Renal cortex interstitium (tissue), 15 donors: ENCODE measurements at places on chromosomes 1 and 21. TPM values are rescaled to one million over a fixed set of nuclear protein-coding genes. Genes with fewer than 3 reads are reported as not detected.

Gene IKBKE
- polyA plus RNA-seq: 5.7 TPM

Gene EDARADD
- 9.0 TPM for polyA plus RNA-seq

Gene CD48
- 1.5 TPM for polyA plus RNA-seq

DNA sequence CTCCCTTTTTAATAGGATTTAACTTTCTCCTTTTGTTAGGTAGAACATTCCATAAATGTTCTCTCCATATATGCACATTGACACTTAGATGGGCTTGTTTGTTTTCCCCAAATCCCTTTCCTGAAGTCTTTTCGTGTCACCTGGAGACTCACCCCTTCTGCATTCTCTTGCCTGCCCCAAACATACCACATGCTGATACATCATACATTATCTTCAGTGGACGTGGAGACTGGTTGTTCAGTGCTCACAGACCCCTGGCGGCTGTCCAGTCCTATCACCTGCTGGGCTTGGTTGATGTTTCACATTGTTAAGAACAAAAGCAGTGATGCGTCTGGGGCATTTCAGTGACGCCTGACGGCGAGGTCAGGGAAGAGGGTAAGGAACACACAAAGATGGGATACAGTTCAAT is 22.2 kb downstream of the FMOD start:
- no peak for DNase-seq

DNA sequence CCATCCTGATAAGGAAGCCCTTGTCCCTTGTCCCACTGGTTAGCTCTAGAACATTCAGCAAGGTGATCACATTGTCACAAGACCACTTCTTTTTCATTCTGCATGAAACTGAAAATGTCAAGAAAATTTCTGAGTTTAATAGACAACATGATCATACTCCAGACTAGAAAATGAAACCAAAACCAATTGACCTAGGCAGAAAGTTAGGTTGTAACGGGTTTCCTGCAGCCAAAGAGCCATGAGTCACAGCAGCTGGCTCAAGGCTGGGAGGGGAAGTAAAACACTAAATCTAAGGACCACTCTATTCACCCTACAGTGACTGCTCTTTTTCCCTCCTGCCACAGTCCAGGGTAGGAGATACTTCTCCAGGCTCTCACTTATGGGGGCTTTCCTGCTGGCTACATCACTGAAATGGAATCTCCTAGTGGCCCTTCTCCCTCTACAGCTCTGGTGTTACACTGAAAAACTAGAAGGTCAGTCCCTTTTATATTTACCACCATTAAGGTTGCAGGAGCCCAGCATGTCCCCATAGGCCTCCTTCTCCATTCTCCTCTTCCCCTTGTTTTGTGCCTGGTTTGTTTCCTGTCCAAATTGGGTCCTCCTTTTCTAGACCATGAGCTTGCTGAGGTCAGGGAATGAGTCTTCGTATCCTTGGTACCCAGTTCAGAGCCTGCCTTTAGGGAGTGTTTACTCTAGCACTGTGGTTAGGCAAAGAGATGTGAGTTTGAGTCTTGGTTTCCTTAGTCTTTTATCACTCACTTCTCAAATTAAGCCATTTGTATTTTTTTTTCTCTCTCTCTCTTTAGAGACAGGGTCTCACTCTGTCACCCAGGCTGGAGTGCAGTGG is 236.5 kb upstream of the JUN start:
- DNase-seq: no peak

DNA sequence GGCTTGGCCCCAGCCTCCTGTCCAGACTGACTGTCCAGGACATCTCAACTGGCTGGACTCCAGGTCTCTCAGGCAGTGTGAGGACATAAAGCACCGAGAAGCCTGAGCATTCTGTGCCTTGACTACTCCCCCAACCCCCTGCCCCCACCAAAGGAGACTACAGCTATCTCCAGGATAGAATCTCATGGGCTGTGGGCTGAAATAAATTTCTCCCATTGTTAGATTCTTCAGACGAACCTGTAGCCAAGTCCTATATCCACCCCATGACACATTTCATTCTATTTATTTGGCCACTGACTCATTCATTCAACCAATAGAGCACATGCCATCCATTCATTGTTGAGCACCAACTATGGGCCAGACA is 11.4 kb downstream of the VWA5B1 start:
- DNase-seq: no peak

GRCh38 chr1:228339059-228339704 is 67.5 kb downstream of the TRIM11 start:
- DNase-seq: no peak

DNA sequence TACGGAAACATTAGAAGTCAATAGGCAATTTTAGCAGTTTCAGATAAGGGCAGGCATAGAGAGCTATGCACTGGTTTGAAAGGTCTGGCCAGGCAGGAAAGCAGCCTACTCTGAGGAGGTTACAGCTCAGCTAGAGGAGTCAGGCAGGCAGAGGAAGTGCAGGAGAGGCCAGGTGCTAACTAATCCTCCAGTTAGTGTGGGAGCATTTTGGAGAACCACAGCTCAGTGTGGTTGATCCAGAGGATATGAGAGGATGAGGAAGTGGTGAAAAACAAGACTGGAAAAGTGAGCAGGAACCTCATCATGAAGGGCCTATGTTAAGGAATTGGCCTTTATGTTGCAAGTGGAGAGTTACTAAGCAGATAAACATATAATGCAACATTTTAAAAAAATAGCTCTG is 282.4 kb upstream of the SGIP1 start:
- DNase-seq: no peak
